Spinal cord (tissue), 10 donors: ENCODE measurements at places on chromosomes 11 and 22.

DNA sequence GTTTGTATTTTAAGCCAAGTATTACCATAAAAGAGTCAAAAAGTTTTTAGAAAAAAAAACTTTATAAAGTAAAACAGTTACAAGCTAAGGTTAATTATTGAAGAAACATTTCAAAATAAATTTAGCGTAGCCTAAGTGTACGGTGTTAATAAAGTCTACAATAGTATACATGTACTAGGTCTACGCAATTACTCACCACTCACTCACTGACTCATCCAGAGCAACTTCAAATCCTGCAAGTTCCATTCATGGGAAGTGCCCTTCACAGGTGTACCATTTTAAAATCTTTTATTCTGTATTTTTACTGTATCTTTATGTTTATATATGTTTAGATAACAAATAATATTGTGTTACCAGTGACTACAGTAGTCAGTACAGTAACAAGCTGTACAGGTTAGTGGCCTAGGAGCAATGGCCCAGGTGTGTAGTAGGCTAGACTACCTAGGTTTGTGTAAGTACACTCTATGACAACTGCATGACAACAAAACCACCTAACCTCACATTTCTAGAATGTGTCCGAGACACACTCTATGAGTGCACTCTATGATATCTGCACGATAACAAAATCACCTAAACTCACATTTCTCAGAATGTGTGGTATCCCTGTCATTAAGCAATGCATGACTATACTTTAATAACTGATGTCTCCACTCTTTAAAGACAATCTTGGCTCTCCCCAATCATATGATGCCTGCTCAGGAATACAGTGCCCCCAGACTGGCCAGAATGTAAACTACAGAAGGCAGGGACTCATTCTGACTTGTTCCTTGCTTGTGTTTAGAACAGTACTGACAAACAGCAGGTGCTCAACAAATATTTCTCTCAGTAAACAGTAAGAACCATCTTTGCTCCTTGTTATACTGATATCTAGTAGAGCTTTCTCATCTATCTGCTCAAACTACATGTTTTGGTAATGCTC is 21.2 kb downstream of the KMT5B start:
- no peak for DNase-seq

DNA sequence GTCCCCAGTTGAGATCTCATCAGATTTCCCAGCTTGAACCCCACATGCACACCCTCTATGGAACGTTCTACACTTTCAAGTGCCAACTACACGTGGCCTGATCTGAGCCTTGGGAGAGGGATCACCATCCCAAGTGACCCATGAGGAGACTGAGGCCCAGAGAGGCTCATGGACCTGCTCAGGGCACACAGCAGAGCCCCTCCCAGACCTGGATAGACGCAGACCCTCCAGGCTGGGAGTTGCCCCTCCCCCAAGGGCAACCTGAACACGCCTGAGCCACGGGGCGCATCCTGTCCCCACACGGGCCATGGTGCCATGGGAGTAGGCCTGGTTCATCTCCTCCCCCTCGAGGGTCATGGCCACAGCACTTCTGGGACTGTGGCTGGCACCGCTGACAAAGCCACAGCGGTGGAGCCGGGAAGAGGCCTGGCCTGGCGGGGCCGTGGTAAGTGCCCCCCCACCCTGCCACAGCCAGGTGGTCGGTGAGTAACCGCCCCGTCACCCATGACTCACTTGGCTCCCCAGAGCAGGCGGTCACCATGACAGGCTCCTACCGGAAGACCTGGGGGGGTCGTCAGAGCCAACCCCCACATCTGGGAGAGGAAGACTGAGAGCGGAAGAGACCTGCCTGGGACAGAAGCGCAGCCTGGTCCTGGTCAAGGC is 8.1 kb downstream of the WNT7B start:
- DNase-seq, result no peak

DNA sequence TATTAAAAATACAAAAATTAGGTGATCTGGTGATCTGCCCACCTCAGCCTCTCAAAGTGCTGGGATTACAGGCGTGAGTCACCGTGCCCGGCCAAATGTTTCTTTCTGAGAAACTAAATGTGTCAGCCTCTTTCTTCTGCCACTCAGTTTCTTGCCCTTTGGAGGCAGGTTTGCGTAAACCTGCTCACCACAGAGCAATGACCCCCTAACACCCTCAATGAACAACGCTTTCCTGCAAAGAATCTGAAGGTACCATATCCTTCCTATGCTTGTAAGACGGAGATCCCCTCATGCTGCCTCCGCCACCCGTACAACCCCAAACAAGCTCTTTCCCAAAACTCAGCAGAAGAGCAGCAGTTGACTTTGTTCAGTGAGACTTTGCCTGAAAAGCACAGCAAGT is 38.7 kb upstream of the TTLL12 start:
- DNase-seq, result no peak

DNA sequence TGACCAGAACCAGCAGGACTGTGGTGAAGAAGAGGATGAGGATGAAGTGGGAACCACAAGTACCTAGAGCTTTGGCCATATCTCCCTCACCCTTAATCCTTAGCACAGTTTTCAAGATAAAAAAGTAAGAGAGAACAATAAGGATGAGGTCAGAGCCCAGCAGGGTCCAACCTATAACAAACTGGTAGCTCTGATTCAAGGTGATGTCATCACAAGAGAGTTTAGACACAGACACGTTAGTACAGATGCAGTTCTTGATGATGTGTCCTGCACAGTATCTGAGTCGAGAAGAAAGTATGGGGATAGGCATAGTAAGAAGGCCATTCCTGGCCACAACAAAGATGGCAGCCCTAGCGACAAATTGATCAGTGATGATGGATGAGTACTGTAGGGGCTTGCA is 586 bp downstream of the OR56A5 start:
- DNase-seq, result no peak

- DNase-seq, result no peak
These were observed 18.3 kb downstream of the ADORA2A start for GRCh38 chr22:24445481-24446259.

DNA sequence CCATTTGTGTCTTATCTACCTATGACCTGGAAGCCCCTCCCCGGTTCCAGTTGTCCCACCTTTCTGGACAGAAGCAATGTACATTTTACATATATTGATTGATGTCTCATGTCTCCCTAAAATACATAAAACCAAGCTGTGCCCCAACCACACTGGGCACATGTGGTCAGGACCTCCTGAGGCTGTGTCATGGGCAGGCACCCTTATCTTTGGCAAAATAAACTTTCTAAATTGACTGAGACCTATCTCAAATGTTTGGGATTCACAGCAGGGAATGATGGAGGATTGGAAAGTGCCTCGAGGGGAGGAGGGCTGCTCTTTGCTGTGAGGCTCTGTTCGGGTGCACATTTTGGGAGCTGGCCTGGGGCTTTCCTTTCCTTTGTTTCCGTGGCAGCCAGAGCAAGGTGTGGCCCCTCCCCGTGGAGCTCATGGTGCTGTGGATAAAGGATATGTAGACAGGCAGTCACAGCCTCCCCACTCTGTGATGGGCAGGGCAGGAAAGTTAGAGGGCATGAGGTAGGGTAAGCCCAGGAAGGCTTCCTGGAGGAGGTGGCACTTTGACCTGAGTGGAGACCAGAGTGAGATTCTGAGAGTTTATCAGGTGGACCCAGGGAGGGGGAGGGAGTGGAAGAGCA is 615.6 kb downstream of the TBC1D22A start:
- no peak for DNase-seq

DNA sequence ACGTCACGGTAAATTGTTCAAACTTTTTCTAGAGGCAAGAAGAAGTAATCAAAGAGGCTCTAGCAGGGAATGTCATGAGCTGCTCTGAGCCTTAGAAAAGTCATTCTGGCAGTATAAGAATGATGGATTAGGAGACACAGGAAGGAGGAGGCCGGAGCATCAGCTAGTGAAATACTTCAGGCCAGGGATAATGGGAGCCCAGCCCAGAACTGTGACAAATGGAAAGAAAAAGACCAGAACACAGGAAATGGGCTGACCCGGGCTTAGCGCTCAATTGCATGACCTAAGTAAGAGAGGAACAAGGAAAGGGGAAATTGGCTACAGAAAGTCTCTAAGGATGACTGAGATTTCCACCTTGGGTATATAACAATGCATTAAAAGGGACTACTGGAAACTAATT is 108.6 kb downstream of the LARGE1 start:
- DNase-seq, result no peak

- DNase-seq, result no peak
These were observed 775.0 kb upstream of the API5 start for GRCh38 chr11:42536611-42537360.

DNA sequence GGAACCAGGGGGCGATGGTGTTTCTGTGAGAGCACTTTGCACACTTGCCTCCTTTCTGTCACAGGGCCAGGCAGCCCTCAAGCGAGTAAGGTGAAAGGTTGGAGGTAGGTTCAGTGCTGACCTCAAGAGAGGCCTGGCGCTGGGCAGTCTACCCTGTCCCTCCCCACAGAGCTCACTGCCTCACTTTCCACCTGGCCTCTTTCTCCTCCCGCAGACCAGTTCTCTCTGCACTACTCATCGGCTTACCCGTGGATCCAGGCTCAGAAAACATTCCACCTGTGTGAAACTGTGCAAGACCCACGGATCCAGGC is 16.8 kb downstream of the APOL5 start:
- DNase-seq, result no peak

DNA sequence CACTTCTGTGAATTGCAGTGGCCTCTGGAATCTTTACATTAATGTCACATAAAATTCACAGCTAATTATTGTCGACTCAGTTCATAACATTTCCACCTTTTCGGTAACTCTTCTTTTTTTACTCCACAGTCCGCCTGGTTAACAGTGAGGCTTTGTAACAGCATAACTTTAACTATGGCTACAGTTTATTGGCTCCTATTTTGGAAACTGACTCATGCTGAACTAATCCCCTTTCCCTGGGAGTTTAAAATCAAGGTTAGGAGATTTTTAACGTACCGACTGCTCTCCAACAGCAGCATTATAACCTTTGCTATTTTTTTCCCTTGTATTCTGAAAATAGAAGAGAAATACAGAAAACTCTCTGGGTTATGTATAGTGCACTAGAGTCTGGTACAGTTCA is 3.2 kb upstream of the POGLUT3 start:
- DNase-seq, result no peak

DNA sequence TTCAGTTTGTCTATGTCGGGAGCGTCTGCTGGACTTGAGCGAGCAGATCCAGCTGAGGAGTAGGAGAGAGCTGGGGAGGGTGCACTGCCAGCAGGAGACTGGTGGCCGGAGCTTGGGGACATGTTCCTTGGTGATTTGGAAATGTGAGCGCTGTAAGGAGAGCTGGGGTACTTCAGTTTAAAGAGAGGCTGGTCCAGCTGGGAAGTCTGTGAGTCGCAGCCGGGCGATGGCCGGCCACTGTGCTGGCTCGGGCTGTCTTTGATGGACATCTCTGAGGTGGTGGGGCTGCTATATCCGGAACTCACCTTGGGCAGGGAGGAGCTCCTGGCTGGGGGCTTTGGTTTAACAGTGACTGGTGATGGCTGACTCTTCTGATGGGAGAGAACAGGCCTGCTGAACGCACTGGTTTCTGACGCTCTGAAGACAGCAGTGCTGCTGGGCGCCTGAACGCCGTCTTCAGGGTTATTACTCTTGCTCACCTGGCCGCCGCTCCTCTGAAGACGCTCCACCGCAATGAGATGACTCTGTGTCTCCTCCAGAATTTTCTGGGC is 63.6 kb upstream of the PITPNB start:
- no peak for DNase-seq

DNA sequence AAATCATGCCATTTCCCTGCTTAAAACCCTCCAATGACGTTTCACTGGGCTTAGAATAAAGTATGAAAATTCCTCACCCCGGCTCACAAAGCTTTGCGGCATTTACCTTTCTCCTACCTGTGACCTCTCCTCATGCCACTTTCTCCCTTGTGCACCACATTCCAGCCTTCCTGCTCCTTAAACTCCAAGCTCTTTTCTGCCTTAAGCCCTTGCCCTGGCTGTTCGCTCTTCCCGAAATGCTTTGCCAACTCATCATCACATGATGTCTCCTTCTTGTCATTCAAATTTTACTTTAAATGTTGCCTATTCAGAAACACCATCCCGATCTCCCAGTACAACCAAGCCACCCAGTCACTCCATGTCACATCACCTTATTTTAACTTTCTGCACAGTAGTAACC is 2.0 kb downstream of the PLEKHA7 start:
- no peak for DNase-seq

DNA sequence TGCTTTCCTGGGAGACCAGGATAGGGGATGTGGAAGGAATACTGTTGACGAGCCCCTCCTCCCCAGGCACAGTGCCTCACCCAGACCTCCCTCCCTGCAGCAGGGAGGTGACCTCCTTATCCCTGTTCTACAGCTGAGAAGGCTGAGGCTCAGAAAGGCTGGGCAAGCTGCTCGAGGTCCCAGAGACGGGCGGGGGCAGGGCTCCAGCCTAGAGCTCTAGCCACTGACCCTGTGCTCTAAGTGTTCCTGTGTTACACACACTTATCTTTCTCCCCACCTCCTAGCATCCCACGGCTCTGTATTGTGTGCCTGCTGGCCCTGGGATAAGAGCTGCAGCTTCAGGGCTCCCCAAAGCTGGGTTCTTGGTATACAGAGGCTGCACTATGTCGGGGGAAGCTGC is 7.9 kb downstream of the CCDC134 start:
- DNase-seq, result no peak

DNA sequence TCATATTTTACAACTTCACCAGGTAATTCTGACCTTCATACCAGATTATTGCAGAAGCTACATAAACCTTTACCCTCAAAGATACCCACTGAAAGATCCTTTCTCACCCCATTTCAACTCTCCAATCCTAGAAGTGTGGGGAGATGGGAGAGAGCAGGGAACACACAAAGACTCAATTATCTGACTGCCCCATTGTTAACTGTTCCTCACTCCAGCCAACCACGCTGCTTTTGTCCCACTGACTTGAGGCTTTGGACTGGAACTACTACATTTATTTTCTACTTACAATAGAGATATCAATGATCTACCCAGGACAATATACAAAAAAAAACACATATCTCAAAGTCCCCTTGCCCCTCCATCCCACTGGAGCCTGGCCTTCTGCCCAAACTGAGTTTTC is 44.7 kb upstream of the SLN start:
- no peak for DNase-seq

DNA sequence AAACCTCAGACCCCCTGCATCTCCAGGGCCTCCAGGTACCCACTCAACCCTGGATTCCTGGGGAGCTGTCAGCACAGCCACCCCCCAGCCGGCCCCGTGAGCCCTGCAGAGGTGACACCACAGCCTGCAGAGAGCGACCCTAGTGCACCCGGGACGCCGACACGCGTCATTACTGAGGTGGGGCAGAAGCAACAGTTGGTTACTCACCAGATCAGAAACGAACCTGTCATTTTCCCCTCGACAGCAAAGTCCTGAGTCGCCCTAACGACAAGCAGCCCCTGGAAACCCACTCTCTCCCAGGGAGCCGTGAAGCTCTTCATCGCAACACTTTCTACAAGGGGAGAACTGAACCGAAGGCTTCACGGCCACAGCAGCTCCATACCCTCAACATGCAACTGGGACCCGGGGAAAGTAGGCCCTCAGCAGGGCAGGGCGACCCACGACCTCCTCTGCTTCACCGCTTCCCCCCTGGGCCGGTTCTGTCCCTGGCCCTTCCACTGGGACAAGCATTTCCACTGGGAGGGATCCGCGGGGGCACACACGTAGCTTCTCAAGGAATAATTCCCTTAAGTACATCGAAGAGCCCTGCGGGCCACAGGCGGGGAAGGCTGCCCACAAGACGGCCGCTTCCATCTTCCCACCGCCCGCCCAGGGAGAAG is 1.6 kb downstream of the BRD1 start:
- no peak for DNase-seq

- DNase-seq, result no peak
These were observed 14.0 kb downstream of the MYEOV start for GRCh38 chr11:69307871-69308431.
